ENCODE measurements at places on chromosomes 1 and 21. TPM values are rescaled to one million over a fixed set of nuclear protein-coding genes. Genes with fewer than 3 reads are reported as not detected.

GRCh38 chr1:53450225-53450624, 9.0 kb upstream of the DMRTB1 start:
- DNase-seq = no peak

The ATPAF1 gene
- 36.8 TPM for total RNA-seq

GRCh38 chr1:70134148-70134547, 71.2 kb downstream of the LRRC40 start:
- DNase-seq = no peak

GRCh38 chr1:94727846-94728715, 92.1 kb upstream of the SLC44A3 start:
- DNase-seq = peak; percentile 96

DNA sequence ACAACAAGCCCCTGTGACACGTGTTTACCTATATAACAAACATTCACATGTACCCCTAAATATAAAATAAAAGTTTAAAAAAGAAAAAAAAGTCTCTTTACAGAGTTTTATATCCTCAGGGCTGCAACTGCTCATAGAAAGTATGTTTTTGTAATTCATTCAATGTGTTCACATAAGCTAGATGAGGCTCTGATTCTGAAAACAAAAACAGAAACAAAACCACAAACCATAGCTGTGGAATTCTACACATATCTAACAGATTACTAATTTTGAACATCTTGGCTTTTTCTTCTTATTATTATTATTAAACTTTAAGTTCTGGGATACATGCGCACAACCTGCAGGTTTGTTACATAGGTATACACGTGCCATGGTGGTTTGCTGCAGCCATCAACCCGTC, 579.6 kb upstream of the ZRANB2 start:
- DNase-seq = no peak

GRCh38 chr1:17135530-17135929, 16.3 kb upstream of the PADI2 start:
- DNase-seq = no peak

DNA sequence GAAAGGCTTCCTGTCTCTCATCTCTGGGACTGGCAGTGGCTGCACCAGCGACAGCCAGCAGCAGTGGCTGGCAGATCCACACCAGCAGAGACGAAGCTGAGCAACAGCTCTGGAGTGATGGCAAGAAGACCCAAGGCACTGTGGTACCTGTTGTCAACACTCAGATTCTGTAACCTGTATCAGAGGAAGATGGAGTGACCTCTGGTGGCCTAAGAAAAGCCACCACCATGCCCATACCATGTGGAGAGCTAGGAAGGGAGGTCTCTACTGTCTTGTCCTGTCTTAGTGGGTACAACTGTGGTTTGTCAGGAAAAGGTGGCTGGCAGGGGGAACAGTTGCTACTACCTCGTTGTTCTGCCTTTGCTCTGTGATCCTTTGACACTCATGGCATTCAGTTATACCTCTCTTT, 22.5 kb upstream of the RHBDL2 start:
- no peak for DNase-seq

DNA sequence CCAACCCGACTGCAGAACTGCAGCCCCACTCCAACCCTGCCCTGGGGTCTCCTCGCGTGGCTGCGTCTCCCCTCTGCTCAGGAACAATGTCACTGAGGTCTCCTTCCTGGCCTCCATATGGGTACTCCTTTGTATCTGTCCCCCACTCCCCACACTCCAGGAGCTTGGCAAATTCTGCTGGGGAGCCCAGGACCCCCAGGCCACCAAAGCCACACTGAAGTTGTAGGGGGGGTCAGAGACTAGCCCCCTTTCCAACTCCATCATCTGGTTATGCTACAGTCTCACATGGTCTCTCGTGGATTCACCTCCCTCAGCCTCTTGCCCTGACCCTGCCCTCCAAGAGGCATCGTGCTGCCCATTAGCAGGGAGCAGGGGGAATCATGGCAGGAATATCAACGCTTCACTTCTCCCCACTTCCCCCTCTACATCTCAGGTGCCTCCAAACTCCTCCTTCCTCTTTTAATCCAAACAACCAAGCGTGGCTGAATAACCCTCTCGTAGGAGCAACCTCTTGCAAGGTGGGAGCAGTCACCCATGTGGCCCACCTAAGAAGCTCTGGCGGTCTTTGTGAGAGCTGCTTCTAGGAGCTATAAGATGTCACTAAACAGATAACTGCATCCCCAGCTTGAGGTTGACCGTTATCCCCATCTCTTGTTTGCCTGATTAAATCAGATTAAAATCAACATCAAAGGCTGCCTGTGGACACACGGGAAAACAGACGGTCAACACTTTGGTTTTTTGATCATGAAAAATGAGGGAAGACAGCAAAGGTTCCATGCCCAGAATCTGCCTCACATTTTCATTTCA, 86.4 kb downstream of the MIS18A start:
- no peak for DNase-seq

DNA sequence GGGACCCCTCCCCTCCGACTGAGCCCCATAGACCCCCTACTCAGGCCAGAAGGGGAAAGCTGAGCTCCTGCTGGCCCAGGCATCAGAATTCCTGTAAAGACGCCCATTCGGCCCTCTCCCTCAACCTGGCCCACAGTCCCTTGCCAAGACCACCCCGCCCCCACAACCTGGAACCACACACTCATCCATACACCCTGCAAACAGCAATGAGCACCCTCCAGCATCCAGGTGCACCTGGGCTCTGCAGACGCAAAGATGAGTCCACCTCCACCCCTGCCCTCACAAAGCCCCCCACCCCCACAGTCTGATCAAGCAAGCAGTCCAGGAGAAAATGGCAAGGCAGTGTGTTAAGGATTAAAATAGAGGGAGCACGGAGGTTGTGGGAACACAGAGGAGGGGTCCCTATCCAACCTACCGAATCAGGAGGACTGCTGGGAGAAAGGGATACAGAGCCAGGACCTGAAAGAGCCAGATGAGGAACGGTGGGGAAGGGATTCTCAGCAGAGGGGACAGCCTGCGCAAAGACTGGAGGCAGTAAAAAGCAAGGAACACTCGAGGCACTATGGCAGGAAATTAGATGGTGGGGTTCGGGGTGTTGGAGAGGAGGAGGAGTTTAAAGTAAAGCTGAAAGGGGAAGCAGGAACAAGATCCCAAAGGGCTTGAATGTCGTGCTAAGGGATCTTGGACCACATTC, 67.3 kb upstream of the LAPTM5 start:
- DNase-seq = no peak

DNA sequence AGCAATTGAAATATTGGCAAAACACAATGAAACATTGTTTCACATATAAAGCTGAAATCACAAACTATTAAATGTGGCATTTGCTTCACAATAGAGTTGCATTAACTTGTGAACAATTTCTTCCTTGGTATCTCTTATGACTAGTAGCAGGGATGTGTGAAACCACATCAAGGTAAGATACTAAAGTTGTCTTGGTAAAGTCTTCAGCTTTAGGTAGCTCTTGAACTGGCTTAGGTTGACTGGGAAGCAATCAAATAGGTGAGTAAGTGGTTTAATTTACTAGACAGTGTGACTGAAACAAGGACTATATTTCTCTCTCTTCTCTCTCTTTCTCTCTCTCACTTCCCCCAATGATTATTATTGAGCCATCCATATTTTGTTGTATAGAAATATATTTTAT, 141.5 kb upstream of the KCNK2 start:
- no peak for DNase-seq

- no peak for DNase-seq
Measured at GRCh38 chr1:110752941-110753725, 78.4 kb upstream of the KCNA3 start.

DNA sequence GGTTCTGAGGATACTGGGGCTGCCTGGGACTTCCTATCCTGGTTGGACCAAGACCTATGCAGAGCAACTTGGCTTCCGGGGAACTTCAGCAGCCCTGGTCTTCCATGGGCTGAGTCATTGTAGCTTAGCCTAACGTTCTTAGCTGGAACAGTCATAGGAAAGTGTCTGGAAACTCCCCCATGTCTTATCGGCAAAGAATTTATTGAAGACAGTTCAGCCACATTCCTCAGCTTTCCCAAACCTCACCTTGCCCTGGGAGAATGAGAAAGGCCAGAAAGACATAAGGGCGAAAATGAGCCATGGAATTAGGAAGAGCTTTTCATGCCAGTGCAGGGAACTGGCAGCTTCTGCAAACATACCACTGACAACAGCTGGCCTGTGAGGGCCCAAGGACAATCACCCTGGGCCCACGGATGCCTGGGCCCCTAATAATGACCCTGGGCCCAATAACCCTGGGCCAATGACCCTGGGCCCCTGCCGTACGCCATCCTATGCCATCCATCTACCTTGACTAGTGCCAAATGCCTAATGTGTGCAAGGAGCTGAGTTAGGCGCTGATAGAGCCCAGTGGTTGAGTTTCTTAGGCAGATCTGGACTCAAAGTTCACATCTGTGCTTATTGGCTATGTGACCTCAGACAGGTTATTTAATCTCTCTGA, 114.4 kb upstream of the GADD45A start:
- DNase-seq = peak; percentile 98

GRCh38 chr1:22731924-22732720, 21.5 kb downstream of the EPHB2 start:
- DNase-seq = no peak

DNA sequence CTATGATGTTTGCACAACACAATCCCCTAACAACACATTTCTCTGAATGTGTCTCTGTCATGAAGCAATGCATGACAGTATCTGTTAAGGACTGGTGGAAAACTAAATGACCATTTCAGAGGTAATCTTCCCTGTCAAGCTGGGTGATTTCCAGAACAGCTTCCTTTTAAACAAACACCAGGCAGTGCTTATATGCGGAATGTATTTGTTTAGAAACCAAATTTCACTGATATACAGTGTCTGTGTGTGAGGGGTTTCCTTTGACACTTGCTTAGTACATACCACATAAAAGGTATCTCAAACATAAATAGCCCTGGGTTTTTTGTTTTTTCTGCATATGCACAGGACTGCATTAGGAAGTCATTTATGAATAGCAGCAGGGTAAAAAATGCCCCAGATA, 95.6 kb downstream of the TGFBR3 start:
- no peak for DNase-seq

DNA sequence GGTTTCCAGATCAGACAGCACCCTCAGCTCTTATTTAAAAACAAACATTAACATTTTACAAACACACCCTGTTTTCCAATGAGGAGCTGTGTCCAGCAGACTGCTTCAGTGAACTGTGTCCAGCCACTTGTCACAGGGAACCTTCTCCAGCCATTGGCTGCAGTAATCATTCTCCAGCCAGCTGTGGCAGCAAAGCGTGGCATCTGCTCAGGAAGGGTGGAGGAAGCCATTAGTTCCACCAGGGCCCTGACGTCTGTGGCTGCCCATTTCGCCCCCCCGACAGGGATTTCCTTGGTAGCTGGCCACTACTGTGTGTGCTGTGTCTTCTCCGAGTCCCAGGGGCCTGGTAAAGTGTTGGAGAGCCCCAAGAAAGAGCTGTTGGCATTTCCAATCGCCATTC, 62.9 kb upstream of the SELENON start:
- peak; percentile 95 for DNase-seq

DNA sequence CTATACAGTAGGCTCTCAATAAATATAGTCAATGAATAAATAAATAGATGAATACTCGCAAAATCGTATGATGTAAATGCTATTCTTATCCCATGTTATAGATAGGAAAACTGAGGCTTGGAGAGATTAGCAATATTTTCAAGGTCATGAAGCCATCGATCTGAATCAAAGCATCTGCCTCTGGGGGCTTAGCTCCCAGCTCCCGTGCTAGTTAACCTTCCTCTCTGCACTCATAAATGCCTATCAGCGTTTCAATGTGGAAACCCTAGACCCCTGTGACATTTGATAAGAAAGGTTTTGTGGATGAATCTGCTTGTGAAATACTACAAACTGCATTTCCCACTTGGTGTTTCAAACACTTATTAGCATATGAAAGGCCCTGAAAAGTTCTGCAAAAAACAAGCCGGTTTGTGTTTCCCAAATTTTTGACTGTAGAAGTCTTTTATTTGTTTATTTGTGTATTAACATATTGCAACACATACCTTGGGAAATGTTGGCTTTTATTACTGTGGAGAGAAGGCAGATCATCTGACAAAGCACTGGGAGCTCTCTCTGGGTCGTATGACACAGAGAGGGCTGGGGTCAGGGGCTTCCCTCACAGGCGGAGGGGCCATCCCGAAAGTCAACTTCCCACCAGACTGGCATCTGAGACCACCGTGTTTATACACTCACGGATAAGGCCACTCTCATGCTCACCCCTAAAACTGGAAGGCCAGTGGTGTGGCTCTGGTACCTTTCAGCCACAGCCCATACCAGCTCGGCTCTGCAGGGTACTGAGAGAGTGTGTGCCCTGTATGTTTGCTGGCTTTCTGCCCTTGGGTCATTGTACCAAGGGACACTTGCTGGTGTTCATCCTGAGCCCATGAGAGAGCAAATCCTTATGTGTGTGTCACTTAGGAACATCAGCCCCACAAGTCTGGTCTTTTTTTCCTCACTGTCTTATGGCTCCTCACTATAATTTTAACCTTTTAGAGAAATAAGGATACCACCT, 993 bp upstream of the PROK1 start:
- DNase-seq = no peak

- no peak for DNase-seq
Measured at GRCh38 chr1:52601519-52601918, 652 bp upstream of the GPX7 start.

Data from renal cortical epithelial cell (primary cell).